ENCODE measurements at places on chromosomes 6 and 20.

DNA sequence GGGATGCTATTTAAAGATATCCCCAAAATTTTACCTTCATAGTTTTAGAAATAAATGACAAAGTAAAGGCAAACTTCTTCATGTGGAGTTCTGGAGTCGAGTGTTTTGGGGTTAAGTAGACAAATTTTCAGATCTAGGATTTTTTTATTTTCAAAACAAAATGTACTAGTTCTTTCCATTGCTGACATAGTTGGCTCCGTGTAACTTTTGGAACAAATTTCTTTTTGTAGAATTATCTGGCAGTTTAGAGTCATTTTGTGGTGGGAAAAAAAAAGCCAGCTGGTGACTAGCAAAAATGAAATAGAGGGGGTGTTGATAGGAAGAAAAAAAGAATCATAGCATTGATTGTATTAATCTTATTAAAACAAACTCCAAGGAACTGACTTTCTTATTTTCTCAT lies 131.6 kb upstream of the TCF21 start:
- DNase-seq: no peak

GRCh38 chr6:34102099-34102656 lies 43.7 kb downstream of the GRM4 start:
- DNase-seq: no peak

GRCh38 chr6:132853059-132853458 lies 38.7 kb downstream of the RPS12 start:
- DNase-seq: no peak

- DNase-seq: no peak
Measured at GRCh38 chr6:119240257-119241110, 109.1 kb downstream of the MAN1A1 start.

DNA sequence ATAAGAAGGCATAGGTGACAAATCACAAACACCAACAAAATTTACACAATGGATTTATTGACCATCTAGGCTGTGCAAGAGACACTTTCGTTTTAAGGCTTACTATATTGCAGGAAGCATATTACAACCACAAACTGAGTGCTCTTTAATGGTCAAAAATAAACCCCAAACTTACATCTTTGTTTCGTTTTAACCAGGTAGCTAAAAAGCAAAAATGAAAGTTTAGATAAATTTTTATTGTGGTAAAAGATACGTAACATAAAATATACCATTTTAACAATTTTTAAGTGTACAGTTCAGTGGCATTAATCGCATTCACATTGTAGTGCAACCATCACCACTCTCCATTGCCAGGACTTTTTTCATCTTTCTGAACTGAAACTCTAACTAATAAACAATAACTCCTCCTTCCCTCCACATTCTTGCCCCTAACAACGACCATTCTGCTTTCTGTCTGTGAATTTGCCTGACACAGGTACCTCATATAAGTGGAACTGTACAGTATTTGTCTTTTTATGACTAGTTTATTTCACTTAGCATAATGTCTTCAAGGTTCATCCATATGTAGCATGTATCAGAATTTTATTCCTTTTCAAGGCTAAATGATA lies 32.3 kb upstream of the DUSP22 start:
- DNase-seq: no peak

- no peak for DNase-seq
Measured at GRCh38 chr6:37340639-37340943, 13.2 kb upstream of the RNF8 start.

GRCh38 chr6:126941751-126942150 lies 176.7 kb upstream of the RSPO3 start:
- DNase-seq: no peak

GRCh38 chr6:75748743-75749538 lies at the start of gene MYO6:
MYO6 (plus strand) TSS chr6:75749239; CDS start chr6:75817548, 68,309 bp downstream.
- peak; percentile 2 for DNase-seq

DNA sequence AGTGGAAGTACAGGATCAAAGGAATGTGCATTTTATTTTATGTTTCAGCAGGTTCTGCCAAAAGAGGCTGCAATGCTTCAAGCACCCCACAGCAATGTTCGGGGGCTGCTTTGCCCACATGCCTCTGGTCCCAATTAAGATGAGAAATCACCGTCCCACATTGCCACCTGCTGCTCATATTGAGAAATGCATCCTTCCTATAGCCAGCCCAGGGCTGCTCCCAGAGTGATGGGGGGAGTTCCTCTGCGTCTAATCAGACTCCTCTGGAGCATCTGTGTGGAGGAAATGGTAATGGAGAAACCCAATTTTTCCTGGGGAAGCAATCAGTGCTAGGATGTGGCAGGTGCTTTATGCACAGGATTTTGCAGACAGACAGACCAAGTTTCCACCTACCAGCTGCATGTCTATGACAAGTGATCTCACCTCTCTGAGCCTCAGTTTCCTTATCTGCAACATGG lies 33.7 kb downstream of the PTGIS start:
- DNase-seq: peak; percentile 49

- DNase-seq: no peak
Measured at GRCh38 chr6:9482030-9482738, 932.7 kb downstream of the TFAP2A start.

DNA sequence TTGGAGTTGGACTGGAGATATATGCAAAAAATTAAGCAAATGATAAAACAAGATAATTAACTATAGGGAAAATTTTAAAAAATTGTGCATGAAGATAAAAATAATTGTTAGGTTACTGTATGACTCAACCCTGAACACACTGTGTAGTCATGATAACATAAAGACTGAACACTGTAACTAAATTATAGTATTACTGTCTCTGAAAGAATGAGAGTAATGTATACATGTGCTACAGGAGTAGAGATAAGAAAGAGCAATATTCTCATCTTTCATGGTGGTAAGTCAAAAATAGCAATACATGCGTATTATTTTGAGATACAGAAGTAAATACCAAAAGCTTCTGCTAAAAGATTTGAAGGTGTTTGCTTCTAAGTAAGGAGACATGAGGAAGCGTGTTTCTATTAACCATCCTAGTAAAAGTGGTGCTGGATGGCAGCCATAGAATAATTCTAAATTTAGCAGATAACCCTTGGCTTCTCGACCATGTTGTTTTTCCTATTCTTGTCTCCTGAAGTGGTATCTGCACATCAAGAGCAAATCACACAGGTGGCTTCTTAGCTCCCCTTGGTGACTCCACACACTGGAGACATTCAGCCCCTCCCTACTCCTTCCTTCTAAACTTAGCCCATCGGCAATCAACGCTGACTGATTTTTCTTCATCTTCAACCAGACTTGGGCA lies 390.6 kb upstream of the PLCB4 start:
- no peak for DNase-seq

- DNase-seq: no peak
Measured at GRCh38 chr6:158188591-158188990, 20.4 kb downstream of the GTF2H5 start.

DNA sequence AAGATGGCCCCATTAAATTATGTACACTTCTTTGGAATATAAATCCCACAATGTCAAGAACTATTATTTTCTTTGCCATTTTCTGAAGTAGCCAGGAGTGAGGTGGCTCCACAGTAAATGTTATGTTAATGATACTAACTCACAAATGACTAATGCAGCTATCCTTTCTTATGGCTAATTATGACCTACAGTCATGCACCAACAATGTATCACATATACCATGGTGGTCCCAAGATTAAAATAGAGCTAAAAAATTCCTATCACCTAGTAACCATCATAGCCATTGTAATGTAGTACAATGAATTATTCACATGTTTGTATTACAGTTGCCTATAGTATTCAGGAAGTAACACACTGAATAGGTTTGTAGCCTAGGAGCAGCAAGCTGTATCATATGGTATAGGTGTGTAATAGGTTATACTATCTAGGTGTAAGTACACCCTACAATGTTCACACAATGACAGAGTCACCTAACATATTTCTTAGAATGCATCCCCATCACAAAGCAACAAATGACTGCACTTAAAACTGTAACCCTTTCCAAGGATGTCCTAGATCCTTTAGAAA lies 15.3 kb downstream of the ECHDC1 start:
- no peak for DNase-seq

- no peak for DNase-seq
Measured at GRCh38 chr20:8246716-8247115, 114.7 kb downstream of the PLCB1 start.

GRCh38 chr20:25858495-25859425 lies 162.1 kb upstream of the ZNF337 start:
- DNase-seq: no peak

DNA sequence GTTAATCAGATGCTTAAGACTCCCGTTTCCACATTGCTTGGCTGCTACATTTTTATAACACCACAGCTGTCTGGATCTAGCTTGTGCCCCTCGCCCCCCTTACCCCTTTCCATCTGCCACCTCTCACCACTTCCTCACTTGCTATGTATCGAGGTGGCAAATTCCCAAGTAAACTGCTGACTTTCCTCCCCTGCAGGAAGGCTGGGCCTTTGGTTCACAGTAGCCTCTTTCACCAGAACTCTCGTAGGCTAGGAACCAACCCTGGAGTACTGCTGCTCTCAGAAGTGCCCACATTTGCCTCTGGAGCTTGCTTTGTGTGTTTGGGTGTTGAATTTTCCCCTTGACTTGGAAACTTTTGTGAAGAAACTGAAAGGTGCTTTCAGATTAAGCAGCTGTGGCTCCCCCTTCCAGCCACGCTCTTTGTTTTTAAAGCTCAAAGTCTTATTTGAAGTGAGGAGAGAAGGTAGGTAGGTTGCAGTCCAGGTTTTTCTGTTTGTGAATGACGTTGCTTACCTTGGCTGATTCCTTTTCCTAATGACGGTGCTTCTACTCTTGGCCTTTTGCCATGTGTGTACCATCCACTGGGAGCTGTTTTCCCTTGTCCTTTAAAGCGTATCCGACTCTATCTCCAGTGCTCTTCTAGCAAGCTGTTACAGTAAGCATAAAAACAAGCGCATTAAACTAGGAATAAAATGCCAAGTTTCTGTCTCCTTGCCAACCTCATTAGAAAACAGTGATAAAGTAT lies 90.4 kb downstream of the CARMIL1 start:
- DNase-seq: no peak

DNA sequence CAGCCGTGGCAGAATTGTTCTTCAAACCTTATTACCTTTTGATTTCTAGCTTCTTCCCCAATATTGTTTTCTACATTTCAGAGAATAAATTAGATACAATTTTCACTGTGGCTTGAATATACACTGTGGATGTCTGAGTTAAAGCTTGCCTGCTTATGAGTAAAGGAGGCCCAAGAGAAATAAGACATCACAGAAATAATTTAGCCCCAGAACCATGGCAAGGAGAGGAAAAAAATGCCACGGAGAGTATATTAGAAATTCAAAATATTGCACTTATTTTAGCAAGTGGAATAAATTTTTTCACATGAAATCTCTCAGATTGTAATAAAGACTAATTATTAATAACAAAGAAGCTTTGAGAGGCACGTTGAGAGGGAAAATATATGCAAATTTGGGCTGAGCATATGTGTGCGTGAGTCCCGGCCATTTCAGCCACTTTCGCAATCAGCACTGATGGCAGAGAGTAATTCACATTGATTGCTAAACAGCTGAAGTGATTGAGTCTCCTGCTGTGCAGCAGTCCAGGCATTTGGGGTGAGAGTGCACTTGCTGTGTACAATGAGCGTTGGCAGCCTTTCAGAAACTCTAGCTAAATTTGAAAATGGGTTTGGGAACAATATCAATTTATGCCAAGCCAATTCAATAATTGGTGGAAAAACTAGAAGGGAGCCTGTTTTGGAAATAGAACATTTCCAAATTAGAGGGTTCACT lies 596.0 kb downstream of the EPM2A start:
- no peak for DNase-seq

DNA sequence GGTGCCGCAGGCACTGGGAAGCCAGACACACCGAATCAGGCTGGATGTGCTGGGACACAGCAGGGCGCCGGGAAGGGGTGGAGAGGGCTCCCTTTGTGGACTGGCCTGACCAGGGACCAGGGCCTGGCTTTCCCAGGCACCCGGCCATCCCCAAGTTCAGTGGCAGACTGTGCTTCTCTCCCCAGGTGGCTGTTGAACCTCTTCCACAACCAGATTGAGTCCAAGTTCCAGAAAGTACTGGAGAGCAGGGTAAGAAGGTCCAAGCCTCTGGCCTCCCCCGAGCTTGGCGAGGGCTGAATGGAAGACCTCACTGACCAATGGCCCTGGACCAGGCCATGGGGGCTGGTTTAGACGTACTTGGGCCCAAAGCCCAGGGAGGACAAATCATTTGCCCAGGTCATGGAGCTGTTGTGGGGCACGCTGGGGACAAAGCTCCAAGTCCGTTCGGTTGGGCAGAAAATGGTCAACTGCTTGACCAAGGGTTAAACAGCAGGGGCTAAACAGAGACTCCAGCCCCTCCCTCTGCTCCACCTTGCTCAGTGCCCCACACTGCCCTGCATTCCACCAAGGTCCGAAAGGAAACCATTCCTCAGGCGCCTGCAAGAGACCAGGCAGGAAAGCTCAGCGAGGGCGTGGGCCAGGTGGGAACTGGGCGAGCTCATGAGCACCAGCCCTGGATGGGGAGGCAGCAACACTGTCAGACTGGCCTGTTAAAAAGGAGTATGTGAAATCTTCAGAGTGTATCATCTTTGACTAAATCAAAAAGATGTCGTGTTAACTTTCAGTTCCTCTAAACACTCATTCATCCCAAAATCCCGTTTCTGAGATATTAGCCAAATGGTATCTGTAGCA lies 9.1 kb downstream of the LBP start:
- DNase-seq: no peak

DNA sequence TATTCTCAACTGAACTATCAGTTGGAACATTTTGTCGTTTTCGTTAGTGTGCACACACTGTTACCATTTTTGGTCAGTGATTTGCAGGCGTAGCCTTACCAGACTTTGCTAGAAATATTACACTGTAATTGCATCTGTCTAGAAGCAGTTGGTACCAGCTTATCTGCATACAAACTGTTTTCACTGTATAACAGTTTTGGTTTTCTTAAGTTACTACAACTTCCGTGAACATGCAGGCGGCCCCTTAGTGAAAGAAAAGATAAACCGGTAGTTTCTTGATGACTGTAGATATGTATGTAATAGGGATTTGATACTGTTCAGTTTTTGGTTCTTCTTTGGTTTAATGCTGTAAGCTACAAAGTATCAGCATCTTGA lies 1.3 kb downstream of the DSTN start:
- no peak for DNase-seq

DNA sequence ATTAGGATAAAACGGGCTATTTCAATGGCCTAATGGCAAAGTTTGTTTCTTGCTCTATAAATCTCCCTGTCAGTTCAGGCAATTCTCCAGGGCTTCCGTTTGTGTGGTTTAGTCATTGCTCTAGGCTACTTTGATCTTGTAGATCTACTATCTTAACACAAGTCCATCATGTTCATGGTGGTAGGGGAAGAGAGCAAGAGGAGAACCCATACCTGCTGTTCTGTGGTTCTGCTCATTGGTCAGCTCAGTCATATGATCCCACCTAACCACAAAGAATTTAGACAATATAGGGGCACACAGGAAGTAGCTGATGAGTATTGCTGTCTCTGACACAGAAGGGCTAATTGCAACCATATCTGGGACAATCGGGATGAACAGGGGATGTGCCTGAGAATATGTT lies 4.9 kb upstream of the DEK start:
- no peak for DNase-seq

DNA sequence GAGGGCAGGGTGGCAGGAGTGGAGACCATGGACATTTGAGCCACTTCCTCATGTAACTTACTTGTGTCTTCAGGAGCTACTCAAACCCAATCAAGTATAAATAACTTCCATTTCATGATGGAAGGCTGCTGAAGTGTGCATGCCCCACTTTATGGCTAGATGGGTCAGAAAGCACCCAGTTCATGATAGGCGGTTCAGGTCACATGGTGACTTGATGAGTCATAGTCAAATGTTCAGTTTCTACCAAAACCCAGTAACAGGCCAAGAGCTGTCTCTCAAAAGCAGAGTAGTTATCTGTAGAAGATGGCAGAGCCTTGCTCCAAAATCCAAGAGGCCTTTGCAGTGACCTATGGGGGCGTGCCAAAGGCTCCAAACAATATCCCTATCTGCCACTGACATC lies 133.7 kb upstream of the TENT5A start:
- no peak for DNase-seq
